ENCODE measurements at places on chromosomes 2 and 18.

DNA sequence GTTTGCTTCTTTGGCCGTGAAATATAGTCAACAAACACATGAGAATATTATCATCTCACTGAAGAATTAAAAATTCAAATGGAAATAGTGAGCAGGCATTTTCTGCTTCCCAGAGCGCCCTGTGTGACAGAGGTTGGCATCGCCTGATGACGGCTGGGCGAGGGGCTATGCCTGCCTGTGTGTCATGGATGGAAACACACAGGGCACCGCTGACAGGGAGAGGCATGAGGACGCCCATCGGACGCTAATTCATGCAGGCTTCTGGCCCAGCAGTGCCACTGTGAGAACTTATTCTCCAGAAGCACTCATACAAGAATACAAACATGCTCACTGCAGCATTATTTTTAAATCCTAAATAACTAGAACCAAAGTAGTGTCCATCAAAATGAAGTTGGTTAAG, 61.4 kb upstream of the OTOS start:
- DNase-seq: no peak

- DNase-seq: no peak
Observed at GRCh38 chr2:239625156-239625845, 224.5 kb upstream of the HDAC4 start.

DNA sequence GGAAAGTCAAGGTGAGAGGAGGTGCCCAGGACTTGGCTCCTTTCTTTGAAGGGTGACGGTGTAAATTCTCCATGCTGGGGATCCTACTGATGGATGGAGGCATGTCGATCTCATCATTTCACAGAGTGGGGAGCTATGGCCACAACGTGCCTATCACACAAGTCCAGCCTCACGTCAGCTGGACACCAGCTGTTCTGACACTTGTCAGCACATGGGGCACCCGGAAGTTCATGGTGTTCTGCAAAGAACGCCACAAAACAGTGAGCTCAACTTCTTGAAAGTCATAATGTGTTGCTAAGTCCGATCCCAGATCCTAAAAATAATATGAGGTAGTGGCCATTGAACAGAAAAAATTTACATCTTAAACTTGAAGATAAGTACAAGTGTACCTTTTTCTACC, 12.3 kb downstream of the PAX8 start:
- no peak for DNase-seq

DNA sequence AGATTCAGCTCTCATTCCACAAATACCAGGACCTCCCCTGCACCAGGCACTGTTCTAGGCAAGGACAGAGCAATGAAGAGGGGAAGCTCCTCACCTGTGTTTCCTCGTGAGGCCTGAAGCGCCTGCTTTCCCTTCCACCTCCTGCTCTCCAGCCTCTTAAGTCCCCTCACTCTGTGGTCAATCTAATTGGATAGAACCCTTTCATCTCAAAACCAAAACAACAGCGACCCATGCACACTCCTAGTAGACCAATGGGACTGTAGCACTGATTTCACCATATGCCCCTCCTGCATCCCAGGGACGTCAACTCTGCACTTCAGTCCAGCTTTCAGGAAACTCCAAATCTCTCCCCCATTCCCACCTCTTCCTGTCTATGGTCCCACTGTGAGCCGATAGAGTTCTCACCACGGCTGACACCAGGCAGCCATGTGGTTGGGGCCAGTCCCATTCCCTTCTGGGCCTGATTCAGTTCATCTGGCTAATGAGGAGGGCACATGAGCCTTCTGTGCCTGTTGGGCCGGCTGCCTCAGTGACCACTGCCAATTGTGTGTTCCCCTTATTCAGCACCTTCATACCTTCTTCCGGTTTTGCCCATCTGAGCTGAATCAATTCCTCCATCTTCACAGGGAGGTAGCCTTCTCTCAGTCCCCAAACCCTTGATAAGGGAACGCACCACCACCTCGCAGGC, 33.3 kb upstream of the MAT2A start:
- DNase-seq: no peak

DNA sequence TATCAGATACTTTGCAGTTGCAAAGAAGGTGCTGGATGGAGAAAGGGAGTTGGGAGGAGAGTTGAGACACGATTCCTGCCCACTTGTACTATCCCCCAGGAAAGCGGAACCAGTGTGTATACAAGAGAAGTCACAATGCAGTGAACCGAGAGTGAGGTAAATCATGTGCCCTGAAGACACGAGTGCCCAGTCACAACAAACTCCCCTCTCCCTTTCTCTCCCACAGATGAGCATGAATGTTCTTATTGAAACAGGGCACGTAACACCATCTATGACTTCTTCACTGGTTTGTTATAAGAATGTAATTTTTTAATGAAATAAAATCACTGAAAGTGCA, 155.7 kb downstream of the IRS1 start:
- DNase-seq: no peak
